Stimulated activated naive B cell treated with anti-CD40 and anti-IgM and Interleukin-4, amounts not matched to agents 10 μg/mL and 1 μg/mL and 100 μg/mL, for 72 hours (primary cell): ENCODE measurements at places on chromosomes 5 and 9.

DNA sequence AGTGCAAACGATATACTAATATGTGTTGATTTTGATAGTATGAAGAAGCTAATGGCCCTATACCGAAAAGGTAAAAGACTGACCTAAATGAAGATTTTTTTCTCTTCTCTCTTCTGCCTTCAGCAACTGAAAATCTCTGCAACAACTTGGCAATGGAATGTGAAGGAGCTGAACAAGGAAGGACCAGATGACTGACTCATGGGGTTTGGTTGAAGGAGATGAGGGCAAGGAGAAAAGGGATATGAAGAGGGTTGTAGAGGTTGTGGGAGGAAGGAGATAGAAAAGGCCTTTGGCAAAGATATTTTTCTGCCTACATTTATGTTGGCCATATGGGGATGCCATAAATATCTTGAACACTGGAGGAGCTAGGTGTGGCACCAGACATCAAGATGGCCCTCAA is 129.7 kb upstream of the CHD1 start:
- DNase-seq = no peak

DNA sequence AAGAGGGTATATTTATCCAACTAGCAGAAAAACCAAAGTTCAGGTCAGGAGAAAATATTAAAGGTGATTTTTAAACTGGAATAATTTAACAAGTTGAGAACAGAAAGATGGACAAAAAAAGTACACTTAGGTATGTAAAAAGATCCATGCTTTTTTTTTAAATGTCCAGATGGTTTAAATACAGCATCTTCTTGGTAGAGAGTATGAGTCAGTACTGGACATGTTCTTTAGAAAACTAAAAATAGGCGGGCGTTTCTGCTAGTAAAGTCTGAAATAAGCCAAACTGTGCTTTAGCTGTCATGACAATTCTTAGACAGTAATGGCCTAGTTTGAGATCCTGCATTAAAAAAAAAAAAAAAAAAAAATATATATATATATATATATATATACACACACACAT is 255.9 kb upstream of the ST8SIA4 start:
- no peak for DNase-seq

- DNase-seq = no peak
Measured at GRCh38 chr5:113099822-113100221, 123.2 kb downstream of the DCP2 start.

DNA sequence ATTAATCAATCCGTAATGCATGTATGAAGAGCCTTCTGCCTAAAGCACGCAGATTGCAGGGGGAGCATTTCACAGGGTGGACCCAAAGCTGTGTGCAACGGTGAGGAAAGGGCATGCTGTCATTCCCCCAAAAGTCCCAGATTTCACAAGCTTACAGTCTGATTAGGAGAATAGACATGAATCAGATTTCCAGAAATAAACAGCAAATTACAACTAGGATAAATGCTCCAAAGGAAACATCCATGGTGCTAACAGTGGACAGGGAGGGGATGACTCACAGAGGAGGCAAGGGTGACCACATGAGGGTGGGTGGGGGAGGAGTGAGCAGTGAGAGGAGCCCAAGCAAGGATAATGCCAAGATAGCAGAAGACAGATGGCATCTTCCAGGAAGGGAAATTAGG is 258.4 kb upstream of the TAS2R1 start:
- no peak for DNase-seq

GRCh38 chr5:44225231-44226160 is 163.7 kb downstream of the FGF10 start:
- no peak for DNase-seq

GRCh38 chr9:129849901-129850300 is 14.6 kb downstream of the USP20 start:
- no peak for DNase-seq

DNA sequence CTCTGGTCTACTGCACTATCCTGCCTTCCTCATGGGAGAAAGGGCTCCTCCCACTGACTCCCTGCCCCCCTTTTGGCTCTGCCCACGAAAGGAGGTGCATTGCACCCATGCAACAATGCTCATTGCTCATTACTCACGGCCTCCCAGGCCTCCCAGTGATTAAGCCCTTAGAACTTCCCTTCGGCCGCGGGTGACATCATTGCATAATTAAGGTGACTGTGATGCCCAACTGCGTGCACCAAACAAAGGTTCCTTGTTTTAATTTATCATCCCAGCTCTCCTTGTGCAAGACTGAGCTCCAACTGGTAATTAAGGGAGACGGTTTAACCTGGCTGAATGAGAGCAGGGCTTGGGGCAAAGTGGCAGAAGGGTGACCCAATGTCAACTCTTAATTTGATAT is 180.4 kb downstream of the GAS1 start:
- DNase-seq = no peak

- DNase-seq = no peak
Measured at GRCh38 chr5:145718956-145719355, 116.2 kb downstream of the PRELID2 start.

GRCh38 chr5:12330993-12331588 is 426.8 kb upstream of the CTNND2 start:
- DNase-seq = no peak

DNA sequence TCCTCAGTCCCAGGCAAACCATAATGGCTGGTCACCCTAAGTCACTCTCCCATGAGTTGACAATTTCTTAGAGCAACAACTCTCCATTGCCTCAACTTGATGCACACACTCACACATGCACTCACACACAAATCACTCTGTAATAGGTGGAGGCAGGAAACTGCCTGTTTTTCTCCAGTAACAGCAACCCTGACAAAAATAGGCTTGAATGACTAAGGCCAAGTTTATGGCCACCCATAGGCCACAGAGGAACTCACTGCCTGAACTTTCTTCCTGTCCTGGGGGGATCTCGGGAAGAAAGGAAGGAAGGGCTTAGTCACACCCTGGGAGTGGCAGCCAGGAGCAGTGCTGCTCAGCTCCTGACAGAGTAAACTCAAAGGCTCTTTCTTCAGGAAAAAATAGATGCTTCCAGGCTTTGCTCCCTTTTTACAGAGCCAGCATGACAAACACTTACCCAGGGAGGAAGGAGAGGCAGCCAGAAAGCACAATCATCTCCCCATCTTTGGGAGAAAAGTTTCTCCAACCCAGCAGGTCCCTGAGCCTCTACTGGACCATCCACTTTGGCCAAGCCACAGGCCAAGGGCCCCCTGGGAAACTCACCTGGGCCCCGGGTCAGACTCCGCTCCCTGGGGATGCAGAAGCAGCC is 368 bp downstream of the SH3TC2 start:
- DNase-seq = no peak

- DNase-seq = no peak
Measured at GRCh38 chr9:23412046-23412445, 414.0 kb downstream of the ELAVL2 start.

DNA sequence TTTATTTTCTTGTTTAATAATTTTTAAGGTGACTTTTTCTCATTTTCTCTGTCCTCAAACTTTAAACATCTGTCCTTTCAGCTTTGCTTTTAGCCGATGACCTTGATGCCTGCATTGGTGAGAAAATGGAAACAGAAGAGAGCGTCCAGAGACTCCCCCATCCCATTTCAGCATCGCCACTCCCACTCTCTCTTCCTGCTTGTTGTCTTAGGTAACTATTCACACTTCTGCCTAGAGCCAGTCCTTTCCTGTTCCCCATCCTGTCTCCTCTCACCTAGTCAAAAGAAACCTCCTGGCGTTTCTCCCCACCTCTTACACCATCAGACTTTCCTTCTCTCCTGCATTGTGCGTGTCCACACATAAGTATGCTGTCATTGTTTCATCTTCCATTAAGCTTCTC is 124.6 kb downstream of the MAST4 start:
- no peak for DNase-seq

GRCh38 chr5:105670596-105670995 is 2000.1 kb downstream of the EFNA5 start:
- DNase-seq = no peak

- DNase-seq = no peak
Measured at GRCh38 chr5:141565826-141566570, 52.8 kb downstream of the DIAPH1 start.

- DNase-seq = no peak
Measured at GRCh38 chr9:134335486-134336220, 9.4 kb downstream of the RXRA start.

DNA sequence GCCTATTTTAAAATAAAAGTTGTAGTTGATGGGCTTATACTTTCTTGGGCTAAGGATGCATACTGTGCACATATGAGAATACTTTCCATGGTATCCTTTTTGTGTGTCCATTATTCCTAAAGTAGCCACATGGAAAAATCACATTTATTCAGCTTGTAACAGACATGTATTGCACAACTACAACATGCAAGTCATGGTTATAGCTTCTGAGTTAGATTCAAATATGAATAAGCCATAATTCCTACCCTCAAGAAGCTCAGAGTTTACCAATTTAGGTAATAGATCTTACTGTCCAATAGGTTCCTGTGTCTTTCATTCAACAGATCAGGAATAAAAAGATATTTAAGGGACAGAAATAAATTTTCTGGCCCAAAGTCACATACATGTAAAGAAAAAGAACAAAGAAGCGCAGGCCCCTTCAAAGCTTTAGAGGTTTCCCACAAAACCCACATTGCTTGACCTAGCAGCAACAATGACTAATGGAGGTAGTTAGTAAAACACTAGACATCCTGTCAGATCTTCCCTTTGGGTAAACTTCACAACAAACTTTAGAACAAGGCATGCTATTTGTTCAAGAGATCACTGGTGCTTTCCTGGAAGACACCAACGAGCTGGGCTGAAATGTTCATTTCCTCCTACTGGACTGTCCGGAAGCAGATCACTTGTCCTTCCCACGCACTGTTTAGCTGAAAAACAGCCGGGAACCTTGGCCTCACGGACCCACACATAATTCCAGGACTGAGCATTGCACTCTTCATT is 78.4 kb upstream of the ITGA1 start:
- DNase-seq = no peak

DNA sequence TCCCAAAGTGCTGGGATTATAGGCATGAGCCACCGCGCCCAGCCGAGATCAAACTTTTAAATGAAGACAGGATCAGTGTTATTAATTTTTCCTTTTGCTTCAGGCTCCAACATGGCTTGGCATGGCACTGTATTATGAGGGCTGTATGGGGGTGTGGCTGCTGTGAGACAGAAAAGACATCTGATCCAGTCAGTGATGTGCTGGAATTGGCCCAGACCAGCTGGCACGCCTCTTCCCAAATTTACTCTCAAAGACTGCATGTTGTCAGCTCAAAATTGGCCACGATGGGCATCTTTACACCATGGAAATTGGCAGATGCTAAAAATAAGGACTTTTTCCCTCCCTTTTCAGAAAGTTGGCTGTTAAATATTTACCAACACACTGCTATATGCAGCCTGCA is 12.1 kb upstream of the COL27A1 start:
- DNase-seq = no peak

DNA sequence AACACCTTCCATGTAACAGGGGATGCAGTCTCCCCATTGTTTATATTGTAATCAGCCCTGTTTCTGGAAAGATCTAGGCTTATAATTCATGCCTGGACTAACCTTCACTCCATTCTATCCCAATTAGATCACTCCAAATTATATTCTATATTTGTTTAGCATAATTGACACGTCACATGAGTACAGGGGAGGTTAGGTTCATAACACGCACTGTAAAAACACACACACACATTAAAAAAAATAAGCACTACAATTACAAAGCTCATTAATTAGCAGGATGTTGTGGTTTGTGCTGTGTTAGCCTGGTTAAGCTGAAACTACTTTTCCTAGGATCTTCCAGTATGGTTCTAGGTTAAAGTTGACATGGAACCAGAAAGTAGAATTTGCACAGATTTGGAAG is 126.0 kb downstream of the MLLT3 start:
- no peak for DNase-seq

DNA sequence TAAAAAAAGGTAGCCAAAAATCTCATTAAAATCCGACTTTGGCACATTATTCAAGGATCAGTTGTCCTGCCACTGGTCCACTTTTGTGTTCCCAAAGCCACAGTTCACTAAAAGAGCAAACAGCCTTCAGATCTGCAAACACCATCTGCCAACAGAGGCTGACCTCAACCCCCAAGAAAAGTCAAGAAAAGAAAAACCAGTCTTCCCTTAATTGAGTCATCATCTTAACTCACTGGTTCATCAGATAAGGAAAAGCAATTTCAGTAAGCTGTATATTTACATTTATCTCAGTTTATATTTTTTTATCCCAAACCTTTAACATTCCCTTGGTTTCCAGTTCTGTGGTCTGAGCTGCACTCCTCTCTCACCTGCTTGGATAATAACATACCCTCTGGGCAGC is 21.2 kb downstream of the RASEF start:
- no peak for DNase-seq

- no peak for DNase-seq
Measured at GRCh38 chr5:55749387-55749786, 11.5 kb downstream of the DDX4 start.

DNA sequence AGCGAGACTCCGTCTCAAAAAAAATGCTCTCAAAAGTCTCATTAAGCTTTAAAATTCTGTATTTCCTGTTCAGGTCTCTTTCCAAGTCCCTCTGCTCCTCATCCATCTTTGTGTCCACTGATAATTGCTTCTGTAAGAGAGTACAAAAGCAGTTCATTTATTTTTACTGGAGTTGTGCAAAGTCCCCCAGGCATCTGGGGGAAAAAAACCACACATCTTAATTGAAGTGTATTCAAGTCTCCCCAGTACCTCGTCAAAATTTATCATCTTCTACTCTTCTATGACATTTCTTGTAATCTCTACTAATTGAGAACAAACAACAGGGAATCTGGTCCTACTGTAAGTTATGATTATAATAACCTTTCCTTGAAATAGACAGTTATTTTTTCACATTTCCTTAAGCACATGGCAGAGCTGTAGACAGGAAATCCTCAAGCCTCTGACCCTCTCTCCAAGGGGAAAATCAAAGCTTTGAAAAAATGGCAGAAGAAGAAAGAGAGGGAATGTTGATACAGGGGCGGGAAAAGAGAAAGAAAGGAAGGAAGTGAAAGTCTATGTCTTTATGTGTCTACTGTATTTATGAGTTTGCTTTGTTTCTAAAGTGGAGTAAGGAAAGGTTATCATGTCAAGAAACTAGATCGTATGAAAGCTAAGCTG is 51.5 kb downstream of the RAI14 start:
- DNase-seq = no peak

- DNase-seq = no peak
Measured at GRCh38 chr5:93755716-93756115, 14.3 kb upstream of the POU5F2 start.

- no peak for DNase-seq
Measured at GRCh38 chr5:102295534-102296177, 428 bp downstream of the SLCO4C1 start.

GRCh38 chr5:103497781-103498180 is 64.8 kb downstream of the NUDT12 start:
- DNase-seq = no peak

- DNase-seq = no peak
Measured at GRCh38 chr5:81768935-81769452, 18.1 kb upstream of the SSBP2 start.

DNA sequence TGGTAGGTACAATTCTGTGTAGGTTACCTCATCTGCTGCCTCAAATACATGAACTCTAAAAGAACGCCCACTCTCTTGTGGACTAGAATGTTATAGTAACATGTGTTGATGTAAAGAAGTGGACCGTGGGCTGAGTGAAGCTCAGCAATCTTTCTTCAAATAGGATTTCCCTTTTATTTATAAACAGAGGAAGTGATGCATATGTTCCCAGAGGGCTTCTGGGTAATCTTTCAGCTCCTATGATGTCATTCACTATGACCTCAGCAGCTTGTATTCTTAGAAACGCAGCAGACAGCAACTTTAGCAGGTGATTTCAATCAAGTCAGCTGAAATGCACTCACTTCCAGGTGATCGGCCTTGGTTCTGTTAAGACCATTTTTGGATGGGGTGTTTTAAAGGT is 14.4 kb downstream of the F2RL2 start:
- DNase-seq = no peak

- no peak for DNase-seq
Measured at GRCh38 chr5:60852317-60852716, 8.2 kb upstream of the ELOVL7 start.
